Daoy (cell line): ENCODE measurements at places on chromosomes 7 and 10.
A peak's percentile ranks its signal among the peaks of the same experiment; 100 is the strongest.

DNA sequence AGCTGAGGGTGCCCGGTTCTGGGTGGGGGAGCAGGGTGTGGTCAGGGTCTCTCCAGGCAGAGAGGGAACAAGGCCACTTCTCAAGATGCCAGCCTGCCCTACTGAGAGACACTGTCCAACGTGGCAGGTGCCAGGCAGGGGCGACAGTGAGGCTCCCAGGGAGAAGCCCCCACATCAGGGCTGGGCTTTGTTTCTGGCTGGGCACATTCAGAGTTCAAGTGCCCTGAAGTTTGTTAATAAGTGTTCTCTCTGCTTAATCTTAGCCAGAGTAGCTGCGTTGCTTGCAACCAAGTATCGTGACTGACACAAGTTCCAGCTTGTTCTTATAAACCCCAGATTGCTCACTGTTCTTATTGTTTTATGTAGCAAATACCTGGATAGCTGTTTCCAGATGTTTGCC, 21.8 kb downstream of the FOXL3 start:
- DNase-seq: no peak

- DNase-seq: peak; percentile 12
These were observed 315.3 kb downstream of the OTUD1 start for GRCh38 chr10:23754179-23754578.

DNA sequence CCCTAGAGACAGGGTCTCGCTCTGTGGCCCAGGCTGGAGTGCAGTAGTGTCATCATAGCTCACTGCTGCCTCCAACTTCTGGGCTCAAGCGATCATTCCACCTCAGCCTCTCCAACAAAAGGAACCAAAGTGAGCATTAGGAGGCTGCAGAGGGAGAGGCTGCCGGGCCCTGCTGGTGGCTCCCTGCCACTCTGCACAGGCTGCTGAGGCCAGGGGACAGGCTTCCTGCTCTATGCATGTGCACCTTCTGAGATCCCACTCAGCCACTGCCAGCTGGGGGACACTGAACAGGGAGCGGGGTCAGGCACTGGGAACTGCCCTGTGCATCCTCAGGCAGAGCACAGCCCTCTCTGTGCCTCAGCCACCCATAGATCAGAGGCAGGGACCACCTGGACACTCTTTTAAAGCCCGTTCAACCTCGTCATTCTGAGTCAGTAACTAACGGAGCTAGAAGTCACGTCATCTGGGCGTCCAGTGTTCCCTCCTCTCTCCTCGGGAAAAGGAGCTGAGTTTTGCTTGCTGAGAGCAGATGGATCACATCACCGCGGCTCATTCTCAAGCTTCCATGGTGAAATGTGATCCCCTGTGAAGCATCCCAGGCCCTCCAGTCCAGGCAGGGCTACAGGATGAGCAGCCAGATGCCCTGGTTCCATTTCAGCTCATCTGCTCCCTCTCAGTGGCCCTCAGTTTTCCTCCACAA, 109.6 kb downstream of the MYL10 start:
- peak; percentile 87 for DNase-seq

DNA sequence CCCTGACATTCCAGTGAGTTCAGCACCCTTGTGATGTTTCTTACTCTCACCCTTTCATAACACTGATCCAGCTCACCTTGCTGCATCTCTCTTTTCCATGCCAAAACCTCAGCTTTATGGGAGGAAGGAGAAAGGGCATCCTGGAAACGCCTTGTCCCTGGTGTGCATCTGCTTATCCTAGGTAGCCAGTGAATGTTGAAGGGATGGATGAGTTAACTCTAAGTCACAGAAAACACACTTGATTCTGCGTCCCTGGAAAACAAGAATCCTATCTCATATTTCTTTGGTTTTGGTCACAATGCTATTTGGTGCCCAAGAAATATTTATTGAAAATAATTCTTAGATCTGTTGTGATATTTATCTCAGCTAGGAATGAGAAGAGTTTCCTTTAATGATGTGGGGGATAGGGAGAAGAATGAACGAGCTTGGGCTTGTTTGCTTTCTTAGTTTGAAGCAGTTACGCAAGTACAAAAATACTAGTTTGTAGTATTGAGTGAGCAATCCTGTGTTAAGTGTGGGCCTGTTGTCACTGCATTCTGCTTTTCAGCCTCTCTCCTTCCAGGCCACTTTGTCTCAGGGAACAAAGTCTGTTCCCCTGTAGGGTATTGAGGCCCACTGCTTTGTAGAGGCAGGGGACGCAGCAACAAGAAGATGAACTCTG, 126.5 kb downstream of the ARID5B start:
- no peak for DNase-seq

DNA sequence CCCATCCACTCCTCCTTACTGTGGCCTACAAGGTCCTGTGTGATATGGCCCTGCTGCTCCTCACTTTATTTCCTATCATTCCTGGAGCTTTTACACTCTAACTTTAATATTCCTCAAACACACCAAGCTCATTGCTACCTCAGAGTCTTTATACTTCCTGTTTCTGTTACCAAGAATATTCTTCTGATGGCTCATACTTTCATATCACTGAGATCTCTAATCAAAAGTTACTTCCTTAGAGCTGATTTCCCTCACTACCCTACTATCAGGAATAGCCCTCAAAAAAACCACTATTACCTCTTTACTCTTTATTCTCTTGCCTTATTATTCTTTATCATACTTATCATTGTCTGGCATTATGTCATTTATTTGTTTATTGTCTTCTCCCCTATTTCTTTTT, 5.8 kb upstream of the PPP3CB start:
- no peak for DNase-seq

DNA sequence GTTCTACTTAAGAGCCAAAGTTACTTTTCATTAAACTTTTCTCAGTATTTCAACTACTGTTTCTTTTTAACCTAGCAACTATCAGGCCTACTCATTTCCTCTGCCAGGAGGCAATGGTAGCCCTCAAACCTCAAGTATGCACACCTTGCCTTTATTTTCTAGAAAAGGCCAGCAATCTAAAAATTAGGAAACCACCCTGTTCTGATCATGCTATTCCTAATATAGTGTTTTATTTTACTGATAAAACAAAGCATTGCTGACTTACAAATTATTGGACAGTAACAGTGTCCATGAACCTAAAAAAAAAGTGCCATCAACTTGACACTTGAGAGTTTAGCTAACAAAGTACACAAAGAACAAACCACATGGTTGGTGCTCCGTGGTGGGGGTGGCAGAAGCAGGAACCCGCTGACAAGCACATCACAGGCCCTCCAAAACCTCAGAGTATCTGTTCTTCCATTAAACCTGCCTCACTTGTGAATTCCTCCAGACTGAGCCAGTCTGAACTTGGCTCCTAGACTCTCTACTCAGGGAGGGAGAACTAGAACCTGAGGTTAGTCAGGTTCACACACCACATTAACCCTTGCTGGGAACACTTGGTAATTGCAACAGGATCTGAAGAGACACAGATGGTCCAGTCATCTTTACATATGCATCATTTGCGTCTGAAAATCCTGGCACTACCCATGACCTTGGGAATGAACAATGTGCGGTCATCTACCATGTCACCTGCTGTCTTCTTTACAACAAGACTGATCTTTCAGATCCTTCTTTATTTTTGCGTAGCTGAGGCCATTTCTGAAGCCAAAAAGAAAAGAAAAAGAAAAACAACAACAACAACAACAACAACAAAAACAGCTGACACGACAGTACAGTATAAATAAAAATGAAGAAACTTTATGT, 31.9 kb downstream of the PIP4K2A start:
- DNase-seq: peak; percentile 86

DNA sequence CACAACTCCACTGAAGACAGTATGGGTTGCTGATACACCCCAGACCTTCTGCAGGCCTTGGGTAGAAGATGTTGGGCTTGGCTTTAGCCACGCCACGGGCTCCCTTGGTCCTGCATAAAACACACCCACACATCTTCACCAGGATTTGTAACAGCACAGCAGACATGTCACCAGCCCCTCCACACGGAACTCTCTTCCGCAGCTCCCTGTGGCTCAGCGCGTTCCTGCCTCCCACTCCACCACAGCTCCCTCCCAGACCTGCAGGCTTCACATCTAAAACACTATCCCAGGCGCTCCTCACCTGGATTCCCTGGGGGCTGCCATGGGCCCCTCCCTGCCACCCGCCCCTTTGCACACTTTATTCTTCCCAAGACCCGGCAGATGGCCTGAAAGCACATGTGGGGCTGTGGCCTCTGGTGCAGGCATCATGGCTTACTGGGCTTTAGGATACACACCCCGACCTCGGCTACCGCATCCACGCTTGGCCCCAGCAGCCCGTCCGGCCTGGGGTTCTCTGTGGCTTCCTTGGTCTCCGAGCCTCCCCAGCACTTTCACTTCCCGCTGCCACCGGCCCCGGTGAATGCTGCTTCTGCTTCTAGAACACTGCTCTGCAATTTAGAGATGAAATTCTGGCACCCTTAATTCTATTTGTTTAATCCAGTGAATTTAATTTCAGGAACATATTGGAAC, 432.9 kb downstream of the DNAJB6 start:
- no peak for DNase-seq

DNA sequence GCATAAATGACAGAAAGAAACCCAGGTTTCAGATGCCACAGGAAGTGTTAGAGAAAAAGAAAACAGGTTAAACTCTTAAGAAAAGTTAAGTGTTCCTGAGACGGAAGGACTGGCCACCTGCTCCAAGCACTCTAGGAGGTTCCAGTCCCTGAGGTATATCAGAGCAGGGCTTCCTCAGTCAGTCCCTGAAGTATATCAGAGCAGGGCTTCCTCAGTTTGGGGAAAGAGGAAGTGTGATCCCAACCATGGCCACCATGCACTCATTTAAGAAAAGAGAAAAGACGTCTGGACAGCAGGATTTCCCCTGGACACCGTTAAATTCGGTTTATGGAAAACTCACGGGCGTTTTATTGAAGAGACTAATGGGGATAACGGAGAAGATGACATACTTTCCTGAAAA, 133.4 kb upstream of the PFKP start:
- no peak for DNase-seq

DNA sequence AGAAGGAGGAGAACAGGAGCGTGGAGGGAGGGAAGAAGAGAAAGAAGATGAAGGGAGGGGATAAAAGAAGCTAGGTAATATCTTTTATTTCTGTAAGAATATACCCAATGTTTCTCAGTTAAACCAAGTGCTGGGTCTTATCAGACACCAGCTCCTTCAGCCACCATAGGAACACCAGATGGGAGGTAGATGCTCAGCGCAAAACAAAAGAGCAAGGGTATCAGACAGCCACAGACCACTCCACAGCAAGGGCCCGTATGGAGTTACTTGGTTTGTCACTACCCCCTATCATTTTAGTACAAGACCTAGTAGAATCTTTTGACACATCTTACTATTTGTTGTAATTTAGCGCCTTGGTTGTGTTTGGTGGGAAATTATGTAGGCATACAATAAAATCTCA, 65.9 kb upstream of the FAM133B start:
- DNase-seq: no peak

GRCh38 chr10:31929261-31930022, 811 bp upstream of the ARHGAP12 start:
- peak; percentile 42 for DNase-seq

- DNase-seq: no peak
These were observed 193.9 kb downstream of the FAM107B start for GRCh38 chr10:14580671-14581332.

- DNase-seq: peak; percentile 90
These were observed 31.1 kb downstream of the ADAP1 start for GRCh38 chr7:923108-924041.

GRCh38 chr10:76998451-76998850, 639.2 kb downstream of the KCNMA1 start:
- DNase-seq: no peak

DNA sequence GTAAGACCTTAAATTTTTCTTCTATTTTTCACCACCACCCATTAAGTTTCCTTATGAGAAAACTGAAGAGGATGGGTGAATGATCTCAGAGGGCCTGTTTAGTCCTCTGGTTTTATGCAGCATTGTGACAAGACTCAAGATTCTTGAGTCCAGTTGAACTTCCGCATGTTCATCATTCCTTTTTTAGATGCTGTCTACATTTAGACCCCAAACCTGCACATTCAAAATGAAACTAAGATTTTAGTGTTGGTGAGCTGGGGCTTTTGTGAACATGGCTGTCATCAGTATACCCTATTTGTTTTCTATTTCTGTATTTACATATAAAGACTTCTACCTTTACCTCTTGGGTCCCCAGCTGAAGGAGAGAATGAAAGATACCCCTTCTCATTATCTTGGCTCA, 31.1 kb downstream of the NET1 start:
- DNase-seq: no peak

DNA sequence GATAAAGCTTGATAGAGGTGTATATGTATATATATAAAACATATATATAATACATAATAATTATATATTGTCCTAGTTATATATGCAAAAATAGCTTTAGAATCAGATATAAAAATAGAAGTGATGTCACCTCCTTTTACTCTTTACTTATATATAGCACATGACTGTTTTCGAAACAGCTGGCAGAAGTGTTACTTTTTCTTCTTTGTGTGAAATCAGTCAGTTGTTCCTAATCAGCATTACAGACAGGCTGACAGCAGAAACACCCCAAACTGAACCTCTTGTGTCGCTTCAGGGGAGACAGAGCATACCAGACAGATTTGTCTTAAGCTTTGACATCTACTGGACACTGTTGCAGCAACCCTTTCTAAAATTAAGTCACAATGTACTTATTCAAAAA, 684.9 kb upstream of the CELF2 start:
- no peak for DNase-seq

DNA sequence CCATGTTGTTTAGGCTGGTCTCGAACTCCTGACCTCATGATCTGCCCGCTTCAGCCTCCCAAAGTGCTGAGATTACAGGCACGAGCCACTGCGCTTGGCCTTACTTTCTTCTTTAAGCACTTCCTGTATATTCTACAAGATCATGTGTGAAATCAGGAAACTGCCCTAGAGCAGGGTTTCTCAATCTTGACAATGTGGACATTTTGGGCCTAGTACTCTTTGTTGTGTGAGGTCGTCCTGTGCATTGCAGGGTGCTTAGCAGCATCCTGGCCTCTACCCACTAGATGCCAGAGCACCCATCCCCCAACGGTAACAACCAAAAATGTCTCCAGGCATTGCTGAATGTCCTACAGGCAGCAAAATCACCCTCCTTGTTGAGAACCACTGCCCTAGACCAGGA, 24.7 kb downstream of the RRP12 start:
- DNase-seq: no peak

GRCh38 chr7:83148776-83149175, 13.9 kb downstream of the PCLO start:
- peak; percentile 52 for DNase-seq

DNA sequence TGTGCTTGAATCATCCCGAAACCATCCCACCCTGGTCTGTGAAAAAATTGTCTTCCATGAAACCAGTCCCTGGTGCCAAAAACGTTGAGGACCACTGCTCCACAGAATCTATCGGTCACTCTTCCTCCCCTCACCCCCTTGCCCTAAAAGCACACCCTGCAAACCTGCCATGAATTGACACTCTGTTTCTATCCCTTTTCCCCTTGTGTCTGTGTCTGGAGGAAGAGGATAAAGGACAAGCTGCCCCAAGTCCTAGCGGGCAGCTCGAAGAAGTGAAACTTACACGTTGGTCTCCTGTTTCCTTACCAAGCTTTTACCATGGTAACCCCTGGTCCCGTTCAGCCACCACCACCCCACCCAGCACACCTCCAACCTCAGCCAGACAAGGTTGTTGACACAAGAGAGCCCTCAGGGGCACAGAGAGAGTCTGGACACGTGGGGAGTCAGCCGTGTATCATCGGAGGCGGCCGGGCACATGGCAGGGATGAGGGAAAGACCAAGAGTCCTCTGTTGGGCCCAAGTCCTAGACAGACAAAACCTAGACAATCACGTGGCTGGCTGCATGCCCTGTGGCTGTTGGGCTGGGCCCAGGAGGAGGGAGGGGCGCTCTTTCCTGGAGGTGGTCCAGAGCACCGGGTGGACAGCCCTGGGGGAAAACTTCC, 784 bp upstream of the SERPINE1 start:
- DNase-seq: peak; percentile 99
